ENCODE measurements at places on chromosomes 2 and 18.

DNA sequence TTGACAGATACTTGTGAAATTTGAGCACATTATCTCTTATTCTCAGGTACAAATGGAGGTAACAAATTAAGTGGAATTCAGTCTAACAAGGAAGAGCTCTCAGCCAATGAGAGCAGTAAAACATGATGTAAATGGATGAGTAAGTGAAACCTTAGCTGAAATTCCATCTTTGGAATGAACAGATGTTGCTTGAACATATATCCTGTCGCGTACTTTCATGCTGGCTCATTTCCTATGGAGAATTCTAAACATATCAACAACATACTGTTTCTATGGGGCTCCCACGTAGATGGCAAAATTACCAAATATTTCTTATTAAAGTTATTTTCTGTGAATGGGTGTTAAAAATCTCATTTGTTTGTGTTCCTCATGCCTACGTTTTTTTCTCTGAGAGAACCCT, 256.3 kb upstream of the LINC00305 start:
- DNase-seq = no peak

DNA sequence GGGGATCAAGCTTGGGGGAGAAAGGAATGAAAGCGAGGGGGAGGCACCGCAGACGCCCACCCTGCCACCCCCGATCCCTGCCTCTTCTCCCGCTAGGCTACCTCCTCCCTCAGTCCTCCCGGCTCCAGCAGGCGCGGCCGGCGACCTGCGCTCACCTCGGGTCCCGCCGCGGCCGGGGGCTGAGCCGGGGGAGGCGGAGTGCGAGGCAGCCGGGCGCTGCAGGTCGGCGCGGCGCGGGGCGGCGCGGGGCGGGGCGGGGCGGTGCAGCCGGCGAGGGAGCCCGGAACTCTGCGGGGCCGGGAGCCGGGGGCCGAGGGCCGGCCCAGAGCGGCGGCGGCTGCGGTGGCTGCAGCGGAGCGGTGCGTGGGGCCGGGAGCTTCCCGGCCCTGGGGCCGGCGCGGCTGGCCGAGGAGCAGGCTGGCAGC, 477 bp downstream of the ACVR1 start:
- DNase-seq = no peak

- peak; percentile 80 for DNase-seq
These were observed 38.6 kb downstream of the ADNP2 start for GRCh38 chr18:80147418-80148325.

GRCh38 chr2:172101821-172102390, 794 bp downstream of the DLX2 start:
- no peak for DNase-seq

DNA sequence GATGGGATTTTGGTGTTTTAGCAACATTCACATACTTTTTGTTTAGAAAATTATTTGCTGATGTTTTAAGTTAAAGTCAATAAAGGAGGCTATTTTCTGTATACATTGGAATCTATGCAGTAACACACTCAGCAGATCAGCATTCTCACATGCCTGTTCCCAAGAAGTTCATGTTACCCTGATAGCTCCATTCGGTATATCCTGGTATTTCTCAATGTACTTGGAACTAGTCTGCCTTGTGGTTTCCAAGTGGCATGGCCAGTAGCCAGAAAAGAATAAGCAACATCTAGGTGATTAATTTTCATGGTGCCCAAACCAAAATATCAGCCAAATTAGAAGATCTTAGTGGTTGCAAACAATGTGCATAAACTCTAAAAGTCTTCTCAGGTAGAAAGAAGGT, 5.2 kb upstream of the NCAPH start:
- no peak for DNase-seq

DNA sequence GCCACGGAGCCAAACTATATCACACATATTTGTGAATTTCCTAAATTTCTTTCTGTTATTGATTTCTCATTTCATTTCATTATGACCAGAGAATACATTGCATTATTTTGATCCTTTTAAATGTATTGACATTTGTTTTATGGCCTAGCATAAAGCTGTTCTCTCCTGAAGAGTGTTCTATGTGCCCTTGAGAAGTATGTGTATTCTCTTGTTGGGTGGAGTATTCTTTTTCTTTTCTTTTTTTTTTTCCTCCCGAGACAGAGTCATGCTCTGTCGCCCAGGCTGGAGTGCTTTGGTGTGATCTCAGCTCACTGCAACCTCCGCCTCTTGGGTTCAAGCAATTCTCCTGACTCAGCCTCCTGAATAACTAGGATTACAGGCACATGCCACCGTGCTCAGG, 5.2 kb downstream of the HAUS1 start:
- DNase-seq = no peak

- DNase-seq = no peak
These were observed 87.8 kb upstream of the SNTG2 start for GRCh38 chr2:862731-863466.

DNA sequence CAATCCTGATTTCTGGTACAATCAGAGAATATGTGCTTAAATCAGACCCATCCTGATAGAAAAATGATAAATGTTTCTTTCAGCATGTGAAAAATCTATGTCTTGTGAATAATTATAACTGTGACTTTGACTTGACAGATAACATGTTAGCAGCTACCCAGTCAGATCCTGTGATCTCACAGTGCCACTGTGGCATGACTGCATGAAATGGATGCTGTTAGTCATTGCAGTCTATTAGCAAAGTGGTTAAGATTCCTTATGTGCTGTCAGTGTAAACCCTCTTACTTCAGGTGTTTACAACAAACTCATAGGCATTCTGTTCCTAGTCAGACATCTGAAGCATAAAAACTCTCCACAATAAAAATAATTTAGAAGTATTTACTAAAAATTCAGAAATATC, 244.6 kb upstream of the RND3 start:
- DNase-seq = no peak

- no peak for DNase-seq
These were observed 4.4 kb downstream of the TNFAIP6 start for GRCh38 chr2:151361674-151362370.

DNA sequence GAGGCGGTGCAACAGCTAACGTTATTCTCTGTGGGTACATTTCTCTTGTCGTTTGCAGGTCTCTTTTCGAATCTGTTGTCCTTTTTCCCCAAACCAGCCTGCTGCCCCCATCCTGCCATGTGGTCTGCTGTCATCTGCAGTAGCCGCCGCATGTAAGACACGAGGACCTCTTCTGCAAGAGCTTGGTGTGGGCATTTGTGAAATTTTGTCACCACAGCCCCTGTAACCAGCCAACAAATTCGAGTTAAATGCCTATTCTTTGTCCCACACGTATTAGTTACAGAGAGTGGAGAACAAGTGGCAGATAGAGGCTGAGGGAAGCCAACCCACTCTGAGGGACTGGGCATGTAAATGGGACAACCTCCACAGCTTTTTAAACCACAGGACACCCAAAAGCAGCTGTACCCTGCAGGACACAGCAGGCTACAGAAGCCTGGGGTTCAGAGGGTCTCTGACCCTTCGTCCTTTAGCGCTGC, 35.0 kb downstream of the ITGA6 start:
- DNase-seq = no peak

- no peak for DNase-seq
These were observed 135.3 kb downstream of the TMEM163 start for GRCh38 chr2:134583462-134583861.

- no peak for DNase-seq
These were observed 154.5 kb downstream of the AGPS start for GRCh38 chr2:177547122-177547521.

DNA sequence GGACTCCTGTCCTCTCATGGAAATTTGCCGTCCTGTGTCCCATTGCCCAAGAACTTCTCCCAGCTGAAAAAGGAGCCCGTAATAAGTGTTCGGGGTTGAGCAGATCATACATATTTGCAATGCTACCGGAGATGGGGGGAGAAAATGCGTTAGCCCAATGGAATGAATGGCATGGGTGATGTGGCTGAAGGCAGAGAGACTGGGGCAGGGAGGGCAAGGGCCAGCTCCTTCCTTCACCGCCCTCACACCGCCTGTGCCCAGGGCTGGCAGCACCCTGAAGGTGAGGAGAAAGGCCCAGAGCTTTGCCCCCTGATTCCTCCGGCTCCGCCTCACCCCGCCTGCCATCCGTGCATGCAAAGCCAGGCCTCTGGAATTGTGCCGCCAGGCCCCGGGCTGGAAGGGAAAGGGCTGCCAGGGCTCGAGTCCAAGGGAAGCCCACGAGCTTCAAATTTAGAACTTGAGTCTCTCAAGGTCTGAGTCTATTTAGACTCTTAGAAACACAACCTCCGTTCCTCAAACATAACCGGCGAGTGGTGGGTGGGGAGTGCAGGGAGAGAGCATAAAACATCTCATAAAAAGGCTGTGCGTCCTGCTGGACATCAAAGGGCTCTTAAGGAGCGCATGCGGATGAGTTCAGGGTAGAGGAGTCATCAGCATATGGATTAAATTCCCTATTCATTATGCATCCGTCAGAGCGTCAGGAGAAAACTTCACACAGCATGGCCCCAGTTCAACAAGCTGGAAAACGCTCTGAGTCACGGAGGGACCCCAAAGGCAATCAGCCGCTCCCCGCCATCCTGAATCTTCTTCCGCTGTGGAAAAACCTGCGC, 121.7 kb upstream of the GLI2 start:
- DNase-seq = no peak

DNA sequence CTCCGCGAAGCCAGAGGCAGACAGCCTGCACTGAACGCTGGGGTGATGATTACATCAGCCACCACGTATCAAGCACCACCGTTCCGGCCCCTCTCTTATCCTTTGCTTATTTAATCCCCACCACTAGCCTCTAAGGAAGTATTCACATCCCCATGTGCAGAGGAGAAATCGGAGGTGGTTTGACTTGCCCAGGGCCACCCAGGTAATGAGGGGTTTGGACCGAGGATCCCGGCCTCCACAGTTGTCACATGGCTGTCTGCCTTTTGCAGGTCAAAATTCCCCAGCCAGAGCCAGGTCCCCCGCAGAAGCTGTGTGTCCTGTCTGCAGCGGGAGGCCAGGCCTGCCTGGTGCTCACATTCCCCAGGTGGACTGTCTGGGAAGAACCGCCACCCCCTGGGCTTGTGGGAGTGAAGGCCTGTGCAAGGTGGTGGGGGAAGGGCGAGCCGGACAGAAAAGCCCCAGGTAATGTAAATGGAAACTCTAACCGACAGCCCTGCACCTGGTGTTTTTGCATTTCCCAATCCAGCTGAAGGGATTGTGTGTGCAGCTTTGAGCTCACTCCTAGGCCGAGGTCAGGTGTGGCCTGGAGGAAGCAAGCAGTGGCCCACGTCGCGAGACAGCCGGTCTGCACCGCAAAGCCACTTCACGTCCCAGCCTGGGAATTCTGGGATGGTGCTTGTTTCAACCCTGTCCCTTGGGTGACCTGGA, 108.5 kb upstream of the ID2 start:
- no peak for DNase-seq

- DNase-seq = no peak
These were observed 1108.9 kb upstream of the CRIM1 start for GRCh38 chr2:35246702-35247101.

GRCh38 chr2:70541481-70542020, 12.1 kb downstream of the TGFA start:
- DNase-seq = no peak

DNA sequence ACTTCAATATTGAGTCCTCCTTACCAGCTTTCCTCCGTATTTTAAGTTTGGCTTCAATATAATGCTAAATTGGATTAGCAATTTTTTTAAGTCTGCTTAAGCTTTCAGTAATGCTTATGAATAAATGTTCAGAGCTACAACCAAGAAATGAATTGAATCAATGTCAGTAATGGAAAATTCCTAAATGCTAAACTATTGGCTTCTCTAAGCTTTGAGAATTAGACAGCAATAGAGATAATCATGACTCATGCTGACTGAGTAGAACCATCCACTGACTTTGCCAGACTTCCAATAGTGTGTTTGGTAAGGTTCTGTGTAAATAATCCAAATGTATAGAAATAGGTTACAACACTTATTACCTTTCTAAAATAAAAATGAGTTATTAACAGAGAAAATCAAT, 8.9 kb upstream of the PDE1A start:
- no peak for DNase-seq

- no peak for DNase-seq
These were observed 107.1 kb upstream of the TCF4 start for GRCh38 chr18:55695091-55695490.

GRCh38 chr2:19893520-19894133, 8.2 kb downstream of the TTC32 start:
- no peak for DNase-seq

DNA sequence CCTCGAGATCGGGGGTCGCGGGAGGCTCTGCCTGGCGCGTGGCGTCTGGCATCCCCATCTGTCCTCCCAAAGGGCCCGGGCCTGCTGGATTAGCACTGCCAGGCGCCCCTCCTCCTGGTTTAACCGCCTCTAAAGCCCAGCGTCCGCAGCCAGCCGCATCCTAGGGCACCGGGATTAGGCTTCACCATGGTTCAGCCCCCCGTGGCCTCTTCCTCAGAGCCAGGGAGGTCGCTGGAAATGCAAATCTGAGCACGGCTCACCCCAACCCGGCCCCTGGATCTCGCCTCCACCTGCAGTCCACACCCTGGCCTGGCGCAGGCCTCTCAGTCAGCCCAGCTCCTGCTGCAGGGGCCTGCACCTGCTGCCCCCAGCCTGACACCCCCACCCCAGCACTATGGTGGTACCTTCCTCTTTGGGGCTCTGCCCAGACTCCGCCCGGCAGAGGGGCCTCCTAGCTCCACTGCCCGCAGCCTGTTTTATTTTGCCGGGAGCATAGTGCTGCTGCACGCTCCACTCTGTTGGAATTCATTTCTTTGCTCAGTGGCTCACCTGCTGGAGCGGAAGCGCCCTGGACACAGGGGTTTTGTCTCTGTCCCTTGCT, 13.2 kb downstream of the PRELID3A start:
- DNase-seq = peak; percentile 13

DNA sequence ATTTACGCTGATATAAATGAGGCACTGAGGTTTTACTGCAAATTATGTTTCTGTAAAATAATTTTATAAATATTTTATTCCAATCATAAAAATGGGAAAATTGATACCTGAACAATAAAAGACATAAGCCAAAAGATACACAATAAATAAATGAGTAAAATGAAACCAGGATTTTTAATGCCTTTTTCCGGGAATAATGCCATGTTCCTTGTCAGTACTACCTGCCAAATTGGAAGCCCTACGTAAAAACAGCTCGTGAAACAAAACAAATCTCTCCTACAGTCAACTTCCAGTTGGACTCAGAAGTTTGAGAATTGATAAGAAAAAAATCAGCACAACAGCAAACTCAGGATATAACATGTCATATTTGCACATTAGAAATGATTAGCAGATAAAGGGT, 18.0 kb downstream of the GALNT3 start:
- no peak for DNase-seq

DNA sequence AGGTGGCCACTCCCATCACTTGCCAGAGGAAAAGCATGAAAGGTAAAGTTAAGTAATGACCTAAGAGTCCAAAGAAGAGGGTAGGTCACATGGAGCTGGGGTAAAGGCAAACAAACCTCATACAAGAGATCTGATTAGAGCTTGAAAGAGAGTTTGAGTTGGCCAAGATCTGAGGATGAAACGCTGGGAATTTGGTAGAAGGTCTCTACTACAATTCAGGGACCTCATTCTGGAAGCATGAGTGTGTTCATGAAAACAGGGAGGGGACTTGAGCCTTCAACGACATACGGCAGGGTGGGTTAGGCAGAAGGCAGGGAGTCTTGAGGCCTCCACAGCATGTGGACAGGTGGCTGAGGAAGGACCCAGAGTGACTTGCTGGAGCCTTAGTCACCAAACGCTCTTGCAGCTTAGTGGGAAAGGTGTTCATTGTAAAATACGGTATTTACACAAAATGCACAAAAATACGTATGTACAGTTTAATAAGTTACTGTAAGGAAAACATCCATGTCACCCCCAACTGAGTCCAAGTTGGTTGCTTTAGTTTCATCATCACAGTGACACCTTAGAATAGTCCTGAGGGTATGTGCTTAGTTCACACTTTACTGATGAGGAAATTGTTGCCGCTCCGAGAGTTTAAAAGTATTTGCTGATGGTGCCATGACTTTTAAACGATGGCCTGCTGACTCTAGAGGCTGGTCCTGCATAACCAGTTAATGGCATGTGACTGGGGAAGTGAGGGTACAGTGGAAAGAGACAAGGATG, 5.0 kb upstream of the FARP2 start:
- no peak for DNase-seq

All from substantia nigra (tissue), 51 donors.